A549 treated with RU486 at 1 μM for 4 hours (cell line): ENCODE measurements at places on chromosomes 12 and 14. TPM values are rescaled to one million over a fixed set of nuclear protein-coding genes. Genes with fewer than 3 reads are reported as not detected.

The PZP gene
- total RNA-seq: not detected in 5 replicates

The NCKAP5L gene
- 6.1 to 8.6 TPM (median 6.9 TPM) in 5 replicates for total RNA-seq

The PTPN6 gene
- total RNA-seq: 9.5 to 14.0 TPM (median 11.9 TPM) in 5 replicates

The SIRT4 gene
- total RNA-seq: 0.49 to 0.99 TPM (median 0.80 TPM) in 5 replicates

The NPAS3 gene
- total RNA-seq: not detected in 5 replicates

The TESPA1 gene
- total RNA-seq: not detected in 5 replicates

The TMEM106C gene
- 123 to 152 TPM (median 136 TPM) in 5 replicates for total RNA-seq

The KRT78 gene
- total RNA-seq: 0.08 TPM in 1 of 5 replicates, not detected in the others

The PPP4R4 gene
- 0.27 to 0.79 TPM (median 0.46 TPM) in 5 replicates for total RNA-seq

The KLRC1 gene
- total RNA-seq: not detected in 5 replicates

The SERPINA3 gene
- 6.1 to 7.6 TPM (median 6.6 TPM) in 5 replicates for total RNA-seq

The GRIP1 gene
- 3.0 to 7.8 TPM (median 4.3 TPM) in 5 replicates for total RNA-seq

The CCDC196 gene
- total RNA-seq: not detected in 5 replicates

The PLEK2 gene
- total RNA-seq: 22.6 to 30.6 TPM (median 24.8 TPM) in 5 replicates

The LBHD2 gene
- total RNA-seq: 0.14 TPM in 1 of 5 replicates, not detected in the others

The LRRC10 gene
- total RNA-seq: not detected in 5 replicates

The IRAK3 gene
- 0.08 to 0.33 TPM (median 0.11 TPM) in 5 replicates for total RNA-seq

The PMCH gene
- not detected in 5 replicates for total RNA-seq

The A2M gene
- 0.15 to 0.57 TPM in 2 of 5 replicates, not detected in the others for total RNA-seq

The MMP17 gene
- 5.9 to 12.4 TPM (median 12.2 TPM) in 5 replicates for total RNA-seq

The ADGRD1 gene
- 0.18 to 0.66 TPM (median 0.47 TPM) in 5 replicates for total RNA-seq

The PRICKLE1 gene
- 0.73 to 0.97 TPM (median 0.81 TPM) in 5 replicates for total RNA-seq

The STON2 gene
- total RNA-seq: 0.79 to 1.1 TPM (median 0.90 TPM) in 5 replicates

The SMIM10L1 gene
- 6.6 to 9.2 TPM (median 8.7 TPM) in 5 replicates for total RNA-seq

The CELA1 gene
- total RNA-seq: not detected in 5 replicates

The CMA1 gene
- total RNA-seq: not detected in 5 replicates

The LYZ gene
- 0.73 to 2.2 TPM in 2 of 5 replicates, not detected in the others for total RNA-seq

The TAOK3 gene
- 7.5 to 13.4 TPM (median 9.8 TPM) in 5 replicates for total RNA-seq

The OR4K14 gene
- total RNA-seq: not detected in 5 replicates

The SLC2A14 gene
- total RNA-seq: 0.07 TPM in 1 of 5 replicates, not detected in the others

The OTX2 gene
- not detected in 5 replicates for total RNA-seq

The BEGAIN gene
- 6.6 to 13.7 TPM (median 9.0 TPM) in 5 replicates for total RNA-seq

The P2RX2 gene
- total RNA-seq: not detected in 5 replicates

The CKAP4 gene
- 79.8 to 94.3 TPM (median 87.9 TPM) in 5 replicates for total RNA-seq

The TPH2 gene
- total RNA-seq: not detected in 5 replicates

The GLI1 gene
- 7.7 to 10.7 TPM (median 8.5 TPM) in 5 replicates for total RNA-seq

The OXA1L gene
- total RNA-seq: 147 to 168 TPM (median 162 TPM) in 5 replicates

The RERG gene
- total RNA-seq: 0.15 to 0.22 TPM (median 0.16 TPM) in 4 of 5 replicates, not detected in the other

The AQP6 gene
- not detected in 5 replicates for total RNA-seq

The RPL10L gene
- not detected in 5 replicates for total RNA-seq

The TROAP gene
- 83.7 to 108 TPM (median 90.5 TPM) in 5 replicates for total RNA-seq

The EFCAB11 gene
- total RNA-seq: 10.4 to 13.5 TPM (median 12.5 TPM) in 5 replicates

The MAP1LC3B2 gene
- 1.0 to 1.8 TPM (median 1.3 TPM) in 5 replicates for total RNA-seq

The BICDL1 gene
- 2.3 to 4.5 TPM (median 4.1 TPM) in 5 replicates for total RNA-seq

The LRRIQ1 gene
- total RNA-seq: 0.41 to 1.5 TPM (median 1.1 TPM) in 5 replicates

The LGR5 gene
- not detected in 5 replicates for total RNA-seq

The TAS2R8 gene
- not detected in 5 replicates for total RNA-seq

The C14orf39 gene
- total RNA-seq: not detected in 5 replicates

The GPR84 gene
- not detected in 5 replicates for total RNA-seq

The KRT73 gene
- total RNA-seq: not detected in 5 replicates

The FGF6 gene
- total RNA-seq: not detected in 5 replicates

The C12orf50 gene
- total RNA-seq: 0.06 TPM in 1 of 5 replicates, not detected in the others
